Peyer's patch (tissue), 4 donors: ENCODE measurements at places on chromosomes 5 and 9. TPM values are rescaled to one million over a fixed set of nuclear protein-coding genes. Genes with fewer than 3 reads are reported as not detected.

The AQP3 gene
- 194 TPM for total RNA-seq

The NUTM2F gene
- total RNA-seq = not detected

The F2RL2 gene
- 1.0 TPM for total RNA-seq

The SHOC1 gene
- total RNA-seq = not detected

The RGS3 gene
- 55.3 TPM for total RNA-seq

The CSF2 gene
- not detected for total RNA-seq

The NSD1 gene
- 112 TPM for total RNA-seq

The TERT gene
- total RNA-seq = 0.70 TPM

The LIX1 gene
- not detected for total RNA-seq

The ANKDD1B gene
- total RNA-seq = not detected

The PKD2L2 gene
- not detected for total RNA-seq

The WNT8A gene
- total RNA-seq = not detected

The RASGRF2 gene
- 6.7 TPM for total RNA-seq

The OR1L8 gene
- not detected for total RNA-seq

The SCGB3A2 gene
- not detected for total RNA-seq

The IL9 gene
- total RNA-seq = not detected

The CDKN2A gene
- not detected for total RNA-seq

The HSPB3 gene
- not detected for total RNA-seq

The SOHLH1 gene
- total RNA-seq = not detected

The CBY3 gene
- total RNA-seq = not detected

The SLC36A2 gene
- total RNA-seq = not detected

The SLC4A9 gene
- total RNA-seq = not detected
